Breast epithelium (tissue), 4 donors: ENCODE measurements at places on chromosomes 11 and 22.

GRCh38 chr11:63986156-63986931, at the start of gene OTUB1:
TSS of gene OTUB1 (plus strand) at chr11:63986438. CDS start at chr11:63986457, 19 bp downstream.
- peak; percentile 93 for DNase-seq

DNA sequence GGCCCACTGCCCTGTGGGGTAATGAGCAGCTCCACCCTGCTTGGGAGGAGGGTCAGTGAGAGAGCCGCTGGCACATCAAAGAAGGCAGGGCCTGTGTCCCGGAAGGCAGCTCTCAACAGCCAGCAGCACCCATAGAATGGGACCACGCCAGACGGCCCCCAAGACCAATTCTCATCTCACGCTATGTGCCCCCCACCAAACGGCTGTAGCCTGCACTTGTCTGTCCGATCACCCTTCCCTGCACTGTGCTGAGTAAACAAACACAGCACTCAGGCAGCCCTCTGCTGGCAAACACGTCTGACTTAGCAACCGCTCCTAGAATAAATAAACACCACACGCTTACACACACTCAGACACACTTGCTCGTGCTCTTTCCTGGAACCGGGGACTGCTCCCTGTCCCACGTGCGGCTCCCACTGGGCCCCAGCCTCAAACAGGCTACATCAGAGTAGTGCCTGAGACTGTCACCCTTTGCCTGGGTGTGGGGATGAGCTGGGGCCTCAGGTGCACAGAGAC, 53.2 kb upstream of the CDON start:
- DNase-seq: peak; percentile 80

- DNase-seq: no peak
These were observed 10.5 kb upstream of the ZFTA start for GRCh38 chr11:63779039-63779438.

DNA sequence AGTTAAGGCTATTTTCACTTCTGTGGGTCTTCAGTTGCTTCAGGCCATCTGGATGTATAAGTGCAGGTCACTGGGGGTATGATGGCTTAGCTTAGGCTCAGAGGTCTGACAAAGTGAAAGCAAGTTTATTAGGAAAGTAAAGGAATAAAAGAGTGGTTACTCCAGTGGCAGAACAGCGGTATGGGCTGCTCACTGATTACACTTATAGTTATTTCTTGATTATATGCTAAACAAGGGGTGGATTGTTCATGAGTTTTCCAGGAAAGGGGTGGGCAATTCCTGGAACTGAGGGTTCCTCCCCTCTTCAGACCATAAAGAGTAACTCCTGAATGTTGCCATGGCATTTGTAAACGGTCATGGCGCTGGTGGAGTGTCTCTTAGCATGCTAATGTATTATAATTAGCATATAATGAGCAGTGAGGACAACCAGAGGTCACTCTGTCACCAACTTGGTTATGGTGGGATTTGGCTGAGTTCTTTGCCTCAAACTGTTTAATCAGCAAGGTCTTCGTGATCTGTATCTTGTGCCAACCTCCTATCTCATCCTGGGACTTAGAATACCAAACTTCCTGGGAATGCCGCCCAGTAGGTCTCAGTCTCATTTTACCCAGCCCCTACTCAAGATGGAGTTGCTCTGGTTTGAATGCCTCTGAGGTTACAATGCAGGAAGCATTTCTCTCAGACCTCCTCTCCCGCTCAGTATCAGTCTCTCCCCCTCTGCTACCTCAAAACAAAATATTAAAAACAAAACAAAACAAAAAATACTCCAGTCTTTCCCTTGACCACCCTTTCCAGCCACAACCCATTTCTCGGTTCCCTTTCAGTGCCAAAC, 106.6 kb upstream of the SLC22A12 start:
- no peak for DNase-seq

- no peak for DNase-seq
These were observed 189.3 kb upstream of the NECTIN1 start for GRCh38 chr11:119918347-119918746.

- DNase-seq: no peak
These were observed 9.2 kb downstream of the APOA4 start for GRCh38 chr11:116813781-116814471.

DNA sequence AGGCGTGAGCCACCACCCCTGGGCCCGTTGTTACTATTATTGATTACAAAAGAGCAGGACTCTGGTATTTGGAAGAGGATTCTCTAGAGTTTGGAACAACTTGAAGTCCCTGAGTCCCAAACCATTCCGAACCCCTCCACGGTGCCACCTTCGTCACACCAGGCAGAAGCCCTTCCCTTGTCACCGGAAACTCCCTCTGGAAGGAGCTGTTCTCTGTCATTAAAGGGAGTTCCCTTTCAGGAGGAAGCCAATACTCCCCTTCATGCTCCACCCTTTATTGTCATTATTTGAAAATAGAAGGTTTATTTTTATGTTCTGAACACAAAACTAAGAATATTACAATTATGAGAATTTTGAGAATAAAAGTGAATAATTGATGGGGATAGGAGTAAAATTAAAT, 5.1 kb upstream of the C11orf24 start:
- DNase-seq: no peak

DNA sequence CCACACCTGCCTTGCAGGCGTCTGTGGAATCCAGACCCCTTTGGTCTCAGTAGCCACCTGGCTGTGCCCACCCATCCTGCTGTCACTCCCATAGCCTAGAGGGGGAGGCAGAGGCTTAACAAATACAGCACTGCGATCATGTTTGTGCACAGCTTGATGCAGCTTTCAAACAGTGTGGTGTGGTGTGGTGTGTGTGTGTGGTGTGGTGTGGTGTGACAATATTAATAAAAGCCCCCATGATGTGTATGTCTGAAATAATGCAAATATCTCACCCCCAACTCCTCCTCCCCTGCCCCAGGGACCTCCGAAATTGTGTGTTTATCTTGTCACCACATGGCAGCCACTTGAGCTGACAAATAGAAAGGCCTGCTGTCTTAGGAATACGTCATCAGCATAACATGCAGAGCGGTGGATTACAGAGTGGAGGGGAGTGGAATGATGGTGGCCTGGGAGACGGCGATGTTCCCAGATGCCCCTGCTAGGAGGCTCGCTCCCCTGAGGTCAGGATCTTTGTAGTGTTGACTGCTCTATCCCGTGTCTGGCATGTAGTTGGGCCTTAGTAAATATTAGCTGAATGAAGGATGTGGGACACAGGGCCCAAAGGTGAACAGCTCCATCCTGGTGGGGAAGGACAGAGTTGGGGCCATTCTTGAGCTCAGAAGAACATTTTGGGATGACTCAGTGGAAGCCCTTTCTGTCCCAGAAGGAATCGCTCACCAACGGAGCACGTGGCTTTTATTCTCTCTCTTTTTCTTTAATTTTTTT, 2.8 kb downstream of the PDXP start:
- no peak for DNase-seq

GRCh38 chr11:132078264-132079076, 708.1 kb downstream of the NTM start:
- no peak for DNase-seq

DNA sequence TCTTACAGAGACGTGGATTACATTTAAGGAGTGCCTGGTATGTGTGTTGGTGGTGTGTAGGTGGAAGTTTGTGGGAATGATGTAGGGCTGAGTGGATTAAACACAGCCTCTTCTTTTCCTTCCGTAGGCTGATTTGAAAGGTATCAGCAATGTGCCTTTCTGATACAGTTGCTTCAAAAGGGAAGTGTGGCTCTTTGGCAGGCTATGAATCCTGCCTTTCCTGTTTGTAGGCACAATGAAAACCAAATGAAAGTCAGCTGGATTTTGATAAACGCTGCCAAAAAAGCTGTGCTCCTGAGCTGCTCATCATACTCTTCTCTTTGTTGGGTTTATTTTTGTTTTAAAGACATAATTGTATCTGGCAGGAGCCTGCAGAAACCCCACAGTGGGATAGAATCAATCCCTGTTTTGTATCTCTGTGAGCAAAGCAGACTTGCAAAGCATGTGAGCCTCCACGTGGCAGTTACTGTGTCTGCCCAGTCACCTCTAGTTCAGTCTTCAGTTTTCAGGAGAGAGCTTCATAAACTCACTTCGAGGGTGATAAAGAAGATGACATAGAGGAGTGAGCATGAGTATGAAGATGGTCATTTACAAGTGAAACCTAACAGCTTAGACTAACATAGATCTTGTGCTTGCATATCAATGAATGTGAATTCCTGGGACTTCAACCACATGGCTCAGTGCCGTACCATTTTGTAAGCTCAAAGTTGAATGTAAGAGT, 655.7 kb upstream of the KIRREL3 start:
- DNase-seq: no peak

DNA sequence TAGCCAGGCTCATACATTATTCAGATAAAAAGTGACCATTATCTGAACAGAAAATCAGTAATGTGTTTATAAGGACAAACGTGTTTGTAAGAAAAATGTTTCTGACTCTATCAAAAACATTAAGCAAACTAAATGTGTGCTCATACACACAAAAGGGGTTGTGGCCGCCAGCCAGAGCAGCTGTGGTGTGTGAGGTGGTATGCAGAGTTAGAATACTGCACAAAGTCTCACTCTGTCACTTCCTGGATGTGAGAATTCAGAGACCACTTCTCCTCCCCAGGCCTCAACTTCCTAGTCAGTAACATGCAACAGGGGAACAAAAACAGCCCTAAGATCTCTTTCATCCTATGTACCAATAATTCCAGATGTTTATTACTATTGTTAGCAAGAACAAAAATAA, 9.4 kb downstream of the OR5B21 start:
- no peak for DNase-seq

- no peak for DNase-seq
These were observed 24.6 kb downstream of the SULT4A1 start for GRCh38 chr22:43837666-43838065.

DNA sequence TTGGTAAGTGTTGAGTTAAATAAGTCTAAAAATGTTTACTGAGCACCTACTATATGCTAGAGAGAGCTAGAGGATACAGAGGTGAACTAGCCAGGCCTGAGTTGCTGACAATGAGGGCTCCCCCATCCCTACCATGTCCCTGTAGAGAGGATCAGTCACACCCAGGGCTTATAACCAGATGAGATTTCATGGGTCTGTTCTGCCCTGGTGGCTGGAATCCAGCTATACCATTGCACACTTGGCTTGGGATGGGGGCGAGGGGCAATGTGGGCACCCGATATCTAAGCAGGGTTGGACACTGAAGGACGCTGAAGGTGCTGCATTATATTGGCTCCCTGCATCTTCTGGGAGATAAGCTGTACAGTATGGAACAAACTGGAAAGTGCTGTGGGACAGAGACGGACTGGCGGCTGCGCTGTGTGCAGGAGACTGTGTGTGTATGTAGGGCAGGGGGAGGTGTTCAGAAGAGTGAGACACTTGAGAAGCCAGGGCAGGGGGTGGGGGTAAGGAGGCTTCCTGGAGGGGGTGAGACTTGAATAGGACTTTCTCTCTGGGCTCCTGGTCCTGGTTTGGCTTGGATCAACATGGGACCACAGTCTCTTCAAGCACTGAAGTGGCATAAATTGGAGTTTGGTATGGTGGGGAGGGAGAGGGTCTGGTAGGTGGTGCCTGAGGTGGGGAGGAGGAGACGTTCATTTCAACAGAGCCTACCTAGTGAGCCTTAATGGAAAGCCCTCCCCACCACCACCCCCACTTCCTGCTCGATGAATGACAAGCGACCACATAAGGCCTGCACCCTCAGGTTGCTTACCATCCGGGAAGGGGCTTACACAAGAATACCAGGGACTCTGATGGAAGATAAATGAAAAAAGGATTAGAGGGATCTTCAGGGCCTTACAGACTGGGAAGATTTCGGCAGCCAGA, 1.8 kb downstream of the CD82 start:
- no peak for DNase-seq

- DNase-seq: no peak
These were observed 138.5 kb downstream of the ARHGAP42 start for GRCh38 chr11:100825626-100826025.

DNA sequence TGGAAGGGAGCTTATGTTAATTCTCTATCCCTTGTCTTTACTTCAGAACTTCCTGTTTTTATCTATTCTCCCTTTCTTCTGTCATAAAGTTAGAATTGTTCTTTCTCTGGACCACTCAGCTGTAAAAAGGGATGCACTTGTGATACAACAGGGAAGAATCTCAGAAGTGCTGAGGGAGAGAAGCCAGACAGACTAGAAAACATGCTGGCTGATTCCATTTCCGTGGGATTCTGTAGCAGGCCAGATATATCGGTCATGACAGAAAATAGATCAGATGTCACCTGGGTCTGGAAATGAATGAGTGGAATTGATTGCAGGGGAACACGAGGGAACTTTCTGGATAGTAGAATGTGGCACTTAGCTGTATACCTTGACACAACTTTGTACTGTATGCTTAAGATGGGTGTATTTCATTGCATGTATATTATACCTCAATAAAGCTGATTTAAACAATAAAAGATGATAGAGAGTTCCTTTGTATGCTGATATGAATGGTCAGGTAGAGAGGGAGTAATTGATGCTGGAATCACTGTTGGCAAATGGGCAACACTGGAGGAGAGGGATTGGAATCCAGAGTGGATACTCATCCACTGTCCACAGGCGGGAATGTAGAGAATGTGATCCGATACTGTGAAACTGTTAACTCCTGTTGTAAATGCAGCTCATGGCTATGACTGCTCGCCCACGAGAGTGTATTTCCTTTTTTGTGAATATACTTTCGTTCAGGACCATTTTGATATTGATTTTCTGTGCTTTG, 59.6 kb downstream of the ATXN10 start:
- no peak for DNase-seq

DNA sequence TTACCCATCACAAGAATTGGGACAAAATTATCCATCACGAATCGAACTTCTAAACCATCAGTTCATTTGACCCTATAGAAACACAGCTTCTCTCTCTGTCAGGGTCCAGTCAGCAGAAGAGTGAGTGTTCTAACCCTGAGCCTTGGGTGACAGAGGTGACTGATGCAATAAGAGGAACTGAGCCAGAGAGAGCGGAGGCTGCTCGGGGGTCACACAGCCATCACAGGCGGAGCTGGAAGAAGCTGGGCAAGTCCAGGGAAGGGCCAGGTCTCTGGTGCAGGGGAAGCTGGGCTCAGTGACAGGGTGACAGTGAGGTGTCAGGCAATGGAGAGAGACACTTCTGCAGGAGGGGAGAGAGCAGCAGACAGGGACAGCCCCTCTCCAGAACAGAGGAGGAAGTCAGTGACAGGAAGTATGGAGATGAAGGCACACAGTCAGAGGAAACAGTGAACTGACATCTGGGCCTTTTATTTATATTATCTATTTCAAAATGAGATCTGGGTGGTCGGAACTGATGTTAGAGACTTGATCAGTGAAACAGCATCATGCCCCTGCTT, 184.0 kb upstream of the TBCEL start:
- no peak for DNase-seq

DNA sequence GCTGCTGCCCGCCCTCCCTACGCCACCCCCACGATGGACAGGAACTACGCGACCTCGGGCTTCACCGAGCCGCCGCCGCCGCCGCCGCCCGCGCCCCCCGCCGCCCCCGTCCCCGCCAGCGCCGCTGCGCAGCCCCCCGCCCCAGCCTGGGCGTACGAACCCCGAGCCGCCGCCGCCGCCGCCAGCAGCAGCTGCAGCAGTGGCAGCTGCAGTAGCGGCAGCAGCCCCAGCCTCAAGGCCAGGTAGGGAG, 407 bp downstream of the QSER1 start:
- DNase-seq: no peak

GRCh38 chr22:24379536-24379935, 47.9 kb upstream of the ADORA2A start:
- DNase-seq: no peak

- no peak for DNase-seq
These were observed 228.2 kb upstream of the DDI1 start for GRCh38 chr11:103808252-103808651.
